ENCODE measurements at places on chromosomes 6 and 20. TPM values are rescaled to one million over a fixed set of nuclear protein-coding genes. Genes with fewer than 3 reads are reported as not detected.

GRCh38 chr6:10505529-10505928 is 15.6 kb upstream of the GCNT2 start:
- DNase-seq, result no peak

DNA sequence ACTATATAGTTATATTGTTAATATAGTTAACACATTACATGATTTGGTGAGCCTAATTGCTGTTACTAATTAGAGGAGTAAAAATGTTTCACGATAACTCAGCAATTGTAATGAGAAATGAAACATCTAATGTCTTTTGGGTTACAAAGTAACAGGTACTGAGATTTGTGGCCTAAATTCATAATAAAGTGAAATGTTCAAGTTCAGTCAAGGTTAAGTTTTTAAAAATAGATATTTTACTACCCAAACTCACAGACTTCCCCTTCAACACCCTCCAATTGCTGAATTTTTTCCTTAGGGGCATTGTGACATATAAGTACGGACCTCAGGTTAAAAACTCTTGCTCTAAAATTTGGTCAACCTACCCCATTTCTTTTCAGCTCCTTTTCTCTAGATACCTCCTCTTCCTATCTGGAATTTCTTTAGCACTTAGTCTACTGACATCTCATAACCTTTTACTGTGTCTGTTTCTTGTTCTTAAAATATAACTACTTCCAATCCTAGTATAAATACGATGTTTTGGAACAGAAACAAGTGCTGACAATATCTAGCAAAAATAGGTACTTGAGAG is 112.3 kb upstream of the PRSS16 start:
- no peak for DNase-seq

DNA sequence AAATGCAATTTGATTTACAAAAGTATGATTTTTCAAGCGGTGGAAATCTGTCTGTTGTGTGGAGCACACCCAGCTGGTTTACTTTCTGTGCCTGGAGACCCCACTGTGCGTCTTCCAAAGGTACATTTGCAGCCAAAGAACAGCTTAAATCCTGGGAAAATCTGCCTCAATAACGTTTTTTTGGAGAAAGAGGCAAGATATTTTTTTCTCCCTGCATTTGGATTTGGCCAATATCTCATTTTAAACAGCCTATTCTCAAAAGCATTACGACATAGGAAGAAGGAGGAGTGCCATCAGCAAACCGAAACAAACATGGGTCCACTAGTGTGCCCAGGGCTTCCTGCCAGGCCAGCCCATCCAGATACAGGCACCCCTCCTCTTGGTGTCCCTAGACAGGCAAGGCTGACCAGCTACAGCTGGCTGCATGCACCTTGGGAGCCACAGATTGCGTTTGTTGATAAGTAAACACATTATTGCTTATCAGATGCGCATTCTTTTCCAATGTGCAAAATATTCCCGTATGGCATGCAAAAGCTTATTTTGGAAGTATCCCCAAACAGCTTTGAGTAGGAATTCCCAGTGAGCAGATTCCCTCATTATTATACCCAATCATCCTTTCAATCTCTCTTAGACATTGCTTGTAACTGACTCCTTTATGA is 184.5 kb upstream of the MARCKS start:
- DNase-seq, result peak; percentile 66

GRCh38 chr6:144106206-144106605 is 10.8 kb upstream of the SF3B5 start:
- DNase-seq, result no peak

- no peak for DNase-seq
Measured at GRCh38 chr20:52178691-52179090, 12.9 kb downstream of the ZFP64 start.

- no peak for DNase-seq
Measured at GRCh38 chr6:49519660-49520059, 19.9 kb downstream of the GLYATL3 start.

- no peak for DNase-seq
Measured at GRCh38 chr20:54017846-54018245, 52.5 kb downstream of the BCAS1 start.

GRCh38 chr20:47296950-47297349 is 59.5 kb downstream of the ZMYND8 start:
- no peak for DNase-seq

DNA sequence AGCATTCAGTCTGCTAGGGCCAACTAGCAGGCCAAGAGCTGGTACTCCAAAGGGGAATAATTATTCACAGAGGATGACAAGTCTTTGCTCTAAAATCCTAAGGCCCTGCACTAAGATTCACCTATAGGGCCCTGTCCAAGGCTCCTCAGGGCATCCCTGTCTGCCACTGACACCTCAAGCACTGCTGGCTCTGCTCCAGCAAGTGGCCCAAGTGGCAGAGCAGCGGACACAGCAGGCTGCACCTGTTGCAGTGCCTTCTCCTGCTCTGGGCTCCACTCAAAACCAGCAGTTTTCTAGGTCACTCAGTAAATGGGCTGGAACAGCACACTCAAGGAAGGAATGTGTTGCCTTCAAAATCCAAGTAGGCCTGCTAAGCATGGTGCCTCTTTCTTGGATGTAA is 36.4 kb upstream of the SMOC2 start:
- DNase-seq, result no peak

DNA sequence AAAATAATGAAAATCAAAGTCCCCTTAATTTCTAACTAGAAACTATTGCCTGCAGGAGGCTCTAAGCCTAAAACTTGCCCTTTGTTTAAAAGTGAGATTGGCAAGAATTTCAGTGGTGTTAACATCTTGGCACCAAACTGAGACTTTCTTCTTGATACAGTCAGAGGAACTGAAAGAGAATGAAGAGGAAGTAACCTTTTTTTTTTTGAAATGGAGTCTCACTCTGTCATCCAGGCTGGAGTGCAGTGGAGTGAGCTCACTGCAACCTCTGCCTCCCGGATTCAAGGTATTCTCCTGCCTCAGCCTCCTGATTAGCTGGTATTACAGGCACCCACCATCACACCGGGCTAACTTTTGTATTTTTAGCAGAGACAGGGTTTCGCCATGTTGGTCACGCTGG is 3.6 kb downstream of the DOP1A start:
- DNase-seq, result no peak

Gene ARMH2
- total RNA-seq, result not detected

Gene SLC22A2
- not detected for total RNA-seq

Gene YTHDF1
- total RNA-seq, result 19.8 TPM

Gene ADGRG6
- 0.64 TPM for total RNA-seq

Gene SIRPB1
- total RNA-seq, result not detected

Gene SPEF1
- not detected for total RNA-seq
